NCI-H1436 treated with DMSO at 0.1 percent for 48 hours (cell line): ENCODE measurements at places on chromosomes 5 and 9.

DNA sequence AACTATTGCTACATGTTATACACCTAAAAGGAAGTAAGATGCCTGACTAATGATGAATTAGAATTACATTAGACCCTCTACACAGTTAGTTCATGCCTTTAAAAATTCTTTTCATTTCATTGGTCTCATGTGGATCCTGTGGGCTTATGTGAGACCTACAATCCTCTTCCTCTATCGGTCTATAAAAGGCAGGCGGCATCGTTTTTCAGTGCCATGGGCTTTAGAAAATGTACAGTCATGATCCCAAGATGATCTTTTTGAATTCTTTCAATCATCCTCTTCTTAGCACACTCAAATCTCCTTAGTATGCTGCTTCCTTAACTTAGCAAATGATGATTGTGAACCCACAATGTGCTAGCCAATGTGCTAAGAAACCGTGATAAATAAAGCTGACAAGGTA lies 193.9 kb downstream of the ZNF608 start:
- DNase-seq, result no peak

GRCh38 chr5:173866858-173867679 lies 21.1 kb upstream of the CPEB4 start:
- DNase-seq, result no peak

GRCh38 chr9:81522716-81523551 lies 166.4 kb downstream of the TLE1 start:
- peak; percentile 23 for DNase-seq

GRCh38 chr9:104951487-104951886 lies 23.5 kb upstream of the ABCA1 start:
- no peak for DNase-seq

DNA sequence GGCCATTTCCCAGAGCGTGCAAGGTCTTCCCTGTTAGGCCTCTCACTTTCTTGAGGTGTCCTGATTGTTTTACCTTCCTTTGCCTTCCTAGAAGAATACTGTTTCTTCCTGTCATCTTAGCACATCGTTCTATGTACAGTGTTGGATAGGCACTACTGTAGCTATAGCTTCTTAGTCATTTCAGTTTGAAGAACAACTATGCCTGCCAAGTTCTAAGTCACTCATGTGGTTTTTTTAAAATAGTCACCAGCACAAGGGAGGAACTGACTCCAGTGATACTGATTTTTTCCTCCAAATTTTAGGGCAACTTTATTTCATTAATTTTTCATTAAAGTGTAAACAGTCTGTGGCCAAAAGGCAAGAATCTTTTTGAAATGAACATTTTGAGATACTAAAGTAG lies 122.4 kb upstream of the NR5A1 start:
- DNase-seq, result no peak

- DNase-seq, result no peak
Measured at GRCh38 chr5:57845025-57845424, 362.4 kb upstream of the ACTBL2 start.

GRCh38 chr5:21219966-21220365 lies 1232.0 kb upstream of the CDH18 start:
- DNase-seq, result no peak

GRCh38 chr5:173306695-173307094 lies 21.5 kb downstream of the STC2 start:
- no peak for DNase-seq
